Kidney (tissue), 22 donors: ENCODE measurements at places on chromosomes 7 and 10. TPM values are rescaled to one million over a fixed set of nuclear protein-coding genes. Genes with fewer than 3 reads are reported as not detected.
A peak's percentile ranks its signal among the peaks of the same experiment; 100 is the strongest.

DNA sequence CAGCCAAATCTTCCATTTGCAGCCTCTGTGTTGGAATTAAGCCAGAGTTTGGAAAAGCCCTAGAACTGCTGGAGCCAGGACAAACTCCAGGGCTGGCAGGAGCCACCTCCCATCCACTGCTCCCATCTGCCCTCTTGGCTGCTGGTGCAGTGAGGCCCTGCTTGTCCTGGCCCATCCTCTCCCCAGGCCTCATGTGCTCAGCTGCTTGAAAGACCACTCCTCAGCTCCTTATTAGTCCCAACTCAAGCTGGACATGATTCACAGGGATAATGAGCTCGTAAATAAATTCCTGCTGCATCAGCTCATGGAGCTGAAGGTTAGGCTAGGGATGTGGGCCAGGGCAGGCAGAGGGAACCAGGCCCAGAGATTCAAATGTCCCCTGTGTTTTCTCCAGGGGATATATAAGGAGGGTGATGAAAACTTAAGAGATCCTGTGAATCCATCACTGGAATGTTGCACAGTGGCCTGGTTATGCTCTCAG is 282.8 kb downstream of the RPS24 start:
- DNase-seq, result no peak

- no peak for DNase-seq
Measured at GRCh38 chr7:135666846-135667245, 4.5 kb downstream of the STMP1 start.

DNA sequence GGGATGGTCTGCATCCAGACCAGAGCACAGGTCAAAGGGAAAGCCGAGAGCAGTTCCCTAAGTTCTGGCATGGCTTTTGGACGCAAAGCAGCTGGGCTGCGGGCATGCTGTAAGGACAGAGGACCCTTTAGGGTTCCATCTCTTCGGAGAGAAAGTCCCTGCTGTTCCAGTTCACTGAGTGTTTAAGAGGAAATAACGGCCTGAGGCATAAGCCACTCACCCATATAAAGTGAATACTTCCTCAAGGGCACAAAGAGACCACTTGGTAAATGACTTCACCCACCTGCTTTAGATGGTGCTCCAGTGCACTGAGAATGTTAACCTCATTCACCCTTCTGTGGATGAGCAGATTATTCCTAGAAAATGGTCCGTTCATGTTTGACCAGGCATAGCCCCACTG is 586.7 kb upstream of the GALNT17 start:
- DNase-seq, result no peak

- DNase-seq, result no peak
Measured at GRCh38 chr7:20532890-20533289, 82.6 kb upstream of the ABCB5 start.

- DNase-seq, result no peak
Measured at GRCh38 chr10:78770167-78771090, 298.3 kb upstream of the ZMIZ1 start.

DNA sequence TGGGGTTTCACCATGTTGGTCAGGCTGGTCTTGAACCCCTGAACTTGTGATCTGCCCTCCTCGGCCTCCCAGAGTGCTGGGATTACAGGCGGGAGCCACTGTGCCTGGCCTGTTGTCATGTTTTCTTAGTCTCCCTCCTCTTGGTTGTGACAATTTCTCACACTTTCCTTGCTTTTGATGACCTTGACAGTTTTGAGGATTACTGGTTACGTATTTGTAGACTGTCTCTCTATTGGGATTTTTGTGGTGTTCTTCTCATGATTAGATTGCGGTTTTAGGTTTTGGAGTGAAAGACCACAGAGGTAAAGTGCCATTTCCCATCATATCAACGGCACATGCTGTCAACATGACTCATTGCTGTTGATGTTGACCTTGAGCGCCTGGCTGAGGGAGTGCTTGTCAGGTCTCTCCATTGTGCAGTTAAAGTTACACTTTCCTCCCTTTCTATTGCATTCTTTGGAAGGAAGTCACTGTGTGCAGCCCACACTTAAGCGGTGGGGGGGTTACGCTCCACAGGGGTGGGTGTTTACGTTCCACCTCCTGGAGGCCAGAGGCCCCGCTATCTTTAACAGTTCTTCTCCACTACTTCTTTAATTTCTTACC is 10.8 kb downstream of the NEURL1 start:
- peak; percentile 91 for DNase-seq

DNA sequence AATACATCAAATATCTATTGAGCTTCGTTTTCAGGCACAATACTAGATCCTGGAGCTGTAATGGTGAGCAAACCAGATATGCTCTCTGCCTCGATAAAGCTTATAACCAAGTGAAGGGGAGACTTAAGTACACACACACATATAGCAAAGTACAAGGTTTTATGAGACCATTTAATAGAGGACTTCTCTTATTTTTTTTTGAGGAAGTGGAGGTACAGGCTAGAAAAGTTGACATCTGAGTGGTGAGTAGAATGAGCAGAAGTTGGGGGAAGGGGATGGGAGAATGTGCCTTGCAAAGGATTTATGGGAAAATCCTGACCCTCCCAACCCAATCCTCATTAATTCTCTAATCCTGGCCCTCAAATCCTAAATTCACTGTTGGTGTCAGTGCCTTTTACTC is 7.7 kb downstream of the CCDC136 start:
- no peak for DNase-seq

DNA sequence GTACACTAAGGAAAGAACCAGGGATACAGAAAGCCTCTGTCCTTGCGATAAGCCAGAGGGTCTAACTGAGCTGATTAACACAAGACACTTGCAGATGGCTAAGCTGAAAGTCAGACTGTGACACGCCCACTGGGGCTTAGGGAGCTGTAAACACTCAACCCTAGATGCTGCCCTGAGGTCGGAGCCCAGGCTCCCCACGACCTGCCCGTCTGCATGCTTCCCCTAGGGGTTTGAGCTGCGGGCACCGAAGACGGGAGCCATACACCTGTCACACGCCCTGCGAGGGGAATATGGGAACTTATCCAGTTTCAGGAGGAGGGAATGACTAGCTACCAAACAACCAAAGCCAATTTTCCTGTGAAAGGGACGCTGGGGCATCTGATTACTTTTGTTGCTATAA is 96.0 kb downstream of the HTR5A start:
- no peak for DNase-seq

DNA sequence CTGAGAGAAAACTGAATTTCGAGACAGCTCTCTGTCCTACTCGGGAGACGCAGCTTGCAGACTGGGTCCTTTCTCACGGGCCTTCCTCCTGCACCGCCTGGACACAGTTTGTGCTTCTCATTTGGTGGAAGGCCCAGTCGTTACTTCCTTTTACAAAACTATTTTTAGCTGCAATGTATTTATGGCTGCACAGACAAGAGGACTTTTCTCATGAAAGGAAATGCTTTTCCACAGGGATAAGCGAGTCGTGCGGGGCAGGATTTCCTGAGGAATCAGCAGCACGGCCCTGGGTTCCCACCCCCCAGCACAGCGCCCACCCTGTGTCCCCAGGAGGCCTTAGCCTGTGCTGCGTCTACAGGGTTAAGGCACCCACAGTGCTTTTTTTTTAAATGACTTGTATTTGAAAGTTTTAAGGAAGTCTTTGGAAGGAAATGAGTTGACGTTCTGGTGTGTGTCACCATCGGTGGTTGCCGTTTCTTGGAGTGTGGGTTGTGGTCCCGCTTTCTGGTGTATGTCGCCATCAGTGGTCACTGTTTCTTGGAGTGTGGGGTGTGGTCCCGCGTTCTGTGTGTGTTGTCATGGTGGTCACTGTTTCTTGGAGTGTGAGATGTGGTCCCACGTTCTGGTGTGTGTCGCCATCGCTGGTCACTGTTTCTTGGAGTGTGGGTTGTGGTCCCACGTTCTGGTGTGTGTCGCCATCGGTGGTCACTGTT is 50.9 kb downstream of the INPP5A start:
- DNase-seq, result no peak

- peak; percentile 84 for DNase-seq
Measured at GRCh38 chr10:70324339-70324861, 40.6 kb upstream of the NPFFR1 start.

DNA sequence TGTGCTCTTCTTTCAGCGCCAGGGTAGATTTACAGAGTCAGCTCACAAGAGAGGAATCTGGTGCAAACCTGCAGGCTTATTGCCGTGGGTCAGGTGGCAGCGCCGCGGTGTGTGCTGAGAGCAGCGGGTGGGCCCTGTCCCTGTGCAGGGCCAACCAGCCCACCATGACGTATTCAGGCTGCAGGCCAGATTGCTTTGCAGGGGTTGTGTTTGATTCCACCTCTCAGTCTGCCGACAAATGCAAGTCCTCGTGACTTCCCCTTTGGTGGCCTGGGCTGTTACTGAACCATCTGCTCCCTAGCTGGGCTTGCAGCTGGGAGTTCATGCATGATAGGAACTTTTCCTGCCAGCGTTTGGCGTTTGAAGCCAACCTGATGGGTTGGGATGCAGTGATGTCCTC is 66.7 kb upstream of the LEP start:
- no peak for DNase-seq

GRCh38 chr7:46363688-46364087 is 442.6 kb upstream of the IGFBP3 start:
- no peak for DNase-seq

- DNase-seq, result peak; percentile 8
Measured at GRCh38 chr7:135169141-135169963, 1.2 kb downstream of the CYREN start.

- no peak for DNase-seq
Measured at GRCh38 chr7:29623973-29624372, 60.3 kb downstream of the PRR15 start.

DNA sequence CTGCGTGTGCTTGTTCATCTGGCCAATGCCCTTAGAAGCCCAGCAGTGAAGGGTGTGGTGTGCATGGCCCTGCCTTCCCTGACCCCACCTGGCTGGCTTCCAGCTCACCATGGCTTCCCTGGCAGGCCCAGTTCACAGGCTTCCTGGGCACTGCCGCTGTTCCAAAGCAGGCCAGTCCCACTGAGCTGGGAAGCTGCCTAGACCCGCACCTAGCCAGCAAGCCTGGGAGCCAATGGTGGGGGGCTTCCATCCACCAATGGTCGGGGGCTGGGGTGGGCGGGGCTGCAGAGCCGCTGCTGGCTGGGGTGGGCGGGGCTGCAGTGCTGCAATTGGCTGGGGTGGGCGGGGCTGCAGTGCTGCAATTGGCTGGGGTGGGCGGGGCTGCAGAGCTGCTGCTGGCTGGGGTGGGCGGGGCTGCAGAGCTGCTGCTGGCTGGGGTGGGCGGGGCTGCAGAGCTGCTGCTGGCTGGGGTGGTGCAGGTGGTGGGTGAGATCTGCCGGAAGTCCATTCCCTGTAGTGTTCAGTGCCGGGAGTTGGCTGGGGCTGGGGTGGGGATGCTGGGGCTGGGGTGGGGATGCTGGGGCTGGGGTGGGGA is 12.4 kb downstream of the CALY start:
- peak; percentile 91 for DNase-seq

DNA sequence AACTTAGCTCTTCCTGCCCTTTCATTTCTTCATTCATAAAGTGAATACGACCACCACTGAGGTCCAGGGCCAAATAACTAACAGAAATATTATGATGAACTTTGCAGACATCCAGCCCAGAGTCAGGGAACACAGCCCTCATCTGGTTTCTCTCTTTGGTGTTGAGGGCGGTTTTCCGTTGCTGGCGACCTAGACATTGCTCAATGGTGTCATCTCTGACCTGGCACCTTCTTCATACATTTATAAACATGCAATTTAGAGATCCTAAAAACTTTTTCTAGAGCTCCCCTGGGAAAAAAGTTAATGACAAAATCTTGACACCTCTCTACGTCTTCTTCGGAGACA is 324 bp upstream of the TET1 start:
- DNase-seq, result no peak

- DNase-seq, result peak; percentile 68
Measured at GRCh38 chr7:28093623-28094232, 86.9 kb downstream of the JAZF1 start.

DNA sequence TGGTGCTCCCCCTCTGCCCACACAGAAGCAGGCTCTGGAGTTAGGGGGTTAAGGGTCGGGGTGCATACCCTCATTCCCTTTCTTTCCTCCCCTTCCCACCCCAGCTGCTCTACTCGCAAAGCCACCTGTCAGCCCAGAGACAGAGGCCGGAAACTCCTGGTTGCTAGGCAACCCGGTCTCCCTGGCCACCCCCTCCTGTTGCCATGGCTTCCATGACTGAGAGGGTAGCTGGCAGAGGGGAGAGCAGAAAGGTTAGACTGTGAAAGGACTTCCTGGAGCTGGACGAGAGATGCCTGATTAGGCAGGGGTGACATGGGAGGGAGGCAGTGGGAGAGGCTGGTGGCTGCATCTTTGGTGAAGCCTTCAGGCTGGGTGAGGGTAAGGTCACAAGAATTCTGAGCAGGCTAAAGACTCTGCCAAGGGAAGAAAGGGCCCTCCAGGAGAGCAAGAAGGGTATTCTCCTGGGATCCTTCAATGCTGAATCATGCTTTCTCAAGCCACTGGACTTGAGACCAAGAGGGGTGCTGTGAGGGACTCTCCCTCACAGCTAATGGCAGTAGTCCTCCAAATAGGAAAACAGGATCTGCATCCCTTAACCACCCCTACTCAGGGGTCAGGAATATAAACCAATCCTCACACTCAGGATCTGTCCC is 5.4 kb downstream of the PSD start:
- DNase-seq, result no peak

GRCh38 chr10:8910314-8910713 is 855.8 kb downstream of the GATA3 start:
- no peak for DNase-seq

DNA sequence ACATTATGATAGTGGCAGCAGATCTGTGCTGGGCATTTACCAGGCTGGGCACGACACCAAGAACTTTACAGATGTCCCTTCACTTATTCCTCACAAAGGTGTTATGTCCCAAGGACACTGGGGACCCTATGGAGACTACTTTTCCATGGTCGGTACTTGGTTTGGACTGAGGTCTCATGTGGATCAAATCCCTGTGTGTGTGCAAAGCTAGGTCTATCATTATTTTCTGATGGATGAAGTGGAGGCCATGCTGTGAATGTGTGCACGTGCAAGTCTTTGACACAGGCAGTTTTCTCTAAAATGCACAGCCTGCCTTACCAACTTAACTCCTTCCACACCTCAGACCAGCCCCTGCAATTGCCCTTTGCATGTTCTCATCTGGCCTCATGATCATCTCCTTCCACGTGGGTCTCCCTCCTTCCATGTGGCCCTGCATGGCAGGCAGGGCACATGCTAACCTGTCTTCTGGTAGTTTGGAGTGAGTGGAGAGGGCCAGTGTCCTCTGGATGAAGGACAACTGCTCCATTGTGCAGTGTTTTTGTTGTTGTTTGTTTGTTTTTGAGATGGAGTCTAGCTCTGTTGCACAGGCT is 16.0 kb upstream of the ZNF273 start:
- no peak for DNase-seq

- DNase-seq, result no peak
Measured at GRCh38 chr7:19585761-19586160, 123.1 kb downstream of the POLR1F start.

DNA sequence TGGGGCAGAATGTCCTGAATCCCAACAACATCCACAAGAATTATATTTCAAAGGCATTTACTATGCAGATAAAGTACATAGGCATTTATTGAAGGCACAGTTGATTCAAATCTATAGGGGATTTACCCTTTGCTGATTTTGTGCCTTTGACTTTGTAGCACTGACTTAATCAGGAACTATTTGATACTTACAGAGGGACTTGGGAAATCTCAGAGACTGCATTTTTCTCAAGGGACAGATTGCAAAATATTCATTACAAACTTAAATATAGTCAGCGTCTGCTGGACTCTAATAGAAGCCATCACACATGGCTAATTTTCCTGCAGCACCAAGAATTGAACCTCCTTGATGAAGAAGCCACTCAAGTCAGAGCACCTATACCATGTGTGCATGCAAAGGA is 44.9 kb downstream of the FAS start:
- no peak for DNase-seq

The PON1 gene
- 0.28 TPM for polyA plus RNA-seq

The C10orf62 gene
- polyA plus RNA-seq, result 0.77 TPM

The CFAP69 gene
- polyA plus RNA-seq, result 9.2 TPM

The RNLS gene
- 19.5 TPM for polyA plus RNA-seq

The SLC12A9 gene
- polyA plus RNA-seq, result 19.7 TPM

The TRIM50 gene
- polyA plus RNA-seq, result 14.0 TPM

The SPAM1 gene
- not detected for polyA plus RNA-seq
